ENCODE measurements at places on chromosomes 16 and 17.

- DNase-seq, result no peak
Observed at GRCh38 chr17:58352596-58353388, 791 bp upstream of the SUPT4H1 start.

DNA sequence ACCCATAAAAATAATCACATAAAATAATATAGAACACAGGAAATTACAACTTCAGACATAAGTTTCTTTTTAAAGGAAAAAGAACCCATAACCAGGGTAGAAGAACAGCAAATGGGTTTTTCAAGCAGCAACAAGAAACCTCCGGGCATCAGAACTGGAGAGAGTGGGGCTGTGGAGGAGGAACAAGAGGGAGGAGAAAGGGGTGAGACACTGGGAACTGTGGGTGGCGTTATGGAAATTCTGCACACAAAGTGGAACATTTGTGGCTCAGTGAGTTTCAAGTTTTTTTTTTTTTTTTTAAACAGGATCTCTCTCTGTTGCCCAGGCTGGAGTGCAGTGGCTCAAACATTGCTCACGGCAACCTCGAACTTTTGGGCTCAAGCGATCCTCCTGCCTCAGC lies 22.6 kb downstream of the EMP2 start:
- DNase-seq, result no peak

- no peak for DNase-seq
Observed at GRCh38 chr16:19281246-19281645, 4.3 kb upstream of the CLEC19A start.

DNA sequence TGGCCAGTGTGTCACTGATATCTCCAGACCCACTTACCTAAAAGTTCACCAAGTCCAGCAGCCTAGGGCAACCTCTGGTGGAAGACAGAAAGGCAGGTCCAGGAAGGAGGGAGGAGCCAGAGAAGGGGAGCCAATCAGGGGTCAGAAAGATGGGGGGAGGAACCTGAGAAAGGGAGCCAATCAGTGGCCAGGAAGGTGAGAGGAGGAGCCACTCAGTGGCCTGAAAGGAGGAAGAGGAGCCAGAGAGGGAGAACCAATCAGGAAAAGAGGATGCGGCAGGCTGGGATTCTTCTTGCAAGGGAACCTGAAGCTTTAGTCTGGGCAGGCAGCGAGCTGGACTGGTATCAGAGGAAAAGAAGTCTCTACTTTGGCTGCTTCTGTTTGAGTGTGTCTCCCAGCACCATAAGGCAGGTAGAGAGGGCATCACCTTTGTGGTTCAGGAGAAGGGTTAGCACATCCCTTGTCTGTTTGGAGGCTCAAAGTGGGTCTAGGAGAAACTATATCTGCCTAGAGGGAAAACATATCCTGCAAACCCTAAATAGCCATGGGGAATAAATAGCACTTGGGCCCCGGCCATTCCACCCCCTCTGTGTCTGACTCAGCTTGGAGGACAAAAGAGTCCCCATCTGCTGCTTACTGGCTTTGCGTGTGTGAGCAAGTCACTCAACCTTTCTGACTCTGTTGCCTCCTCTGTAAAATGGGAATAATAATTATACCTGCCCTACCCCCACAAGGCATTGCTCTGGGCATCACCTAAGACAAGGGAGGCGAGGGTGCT lies 43.4 kb upstream of the CRHR1 start:
- no peak for DNase-seq

- no peak for DNase-seq
Observed at GRCh38 chr17:45429339-45430005, 3.2 kb downstream of the ARHGAP27 start.

- no peak for DNase-seq
Observed at GRCh38 chr16:51831595-51832367, 680.7 kb upstream of the SALL1 start.

- no peak for DNase-seq
Observed at GRCh38 chr16:16985707-16986106, 485.1 kb downstream of the XYLT1 start.

GRCh38 chr16:57996406-57997175 lies 3.9 kb downstream of the ZNF319 start:
- DNase-seq, result no peak

DNA sequence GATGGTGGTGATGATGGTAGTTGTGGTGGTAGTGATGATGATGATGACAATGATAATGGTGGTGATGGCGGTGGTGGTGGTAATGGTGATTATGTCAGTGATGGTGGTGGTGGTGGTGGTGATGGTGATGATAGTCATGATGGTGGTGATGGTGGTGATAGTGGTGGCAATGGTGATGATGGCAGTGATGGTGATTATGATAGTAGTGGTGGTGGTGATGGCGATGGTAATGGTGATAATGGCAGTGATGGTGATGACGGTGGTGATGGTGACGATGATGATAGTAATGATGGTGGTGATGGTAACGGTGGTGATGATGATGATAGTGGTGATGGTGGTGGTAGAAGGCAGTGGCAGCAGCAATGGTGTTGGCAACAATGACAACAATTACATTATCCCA lies 55.3 kb downstream of the RBFOX3 start:
- no peak for DNase-seq

DNA sequence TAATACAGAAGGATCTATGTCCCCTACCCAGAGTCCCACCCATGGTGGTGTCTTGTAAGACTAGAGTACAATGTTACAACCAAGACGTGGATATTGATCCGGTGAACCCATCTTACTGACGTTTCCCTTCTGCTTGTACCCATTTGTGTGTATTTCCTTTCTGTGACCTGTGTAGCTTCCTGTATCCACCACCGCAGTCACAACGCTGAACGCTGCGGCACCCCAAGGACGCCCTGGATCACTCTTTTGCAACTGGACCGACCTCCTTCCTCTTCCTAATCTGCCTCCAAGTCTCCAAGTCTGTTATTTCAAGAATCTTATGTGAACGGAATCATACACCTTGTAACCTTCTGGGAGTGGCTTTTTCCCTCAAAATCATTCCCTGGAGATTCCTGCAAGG lies 33.5 kb upstream of the CBX4 start:
- DNase-seq, result no peak

DNA sequence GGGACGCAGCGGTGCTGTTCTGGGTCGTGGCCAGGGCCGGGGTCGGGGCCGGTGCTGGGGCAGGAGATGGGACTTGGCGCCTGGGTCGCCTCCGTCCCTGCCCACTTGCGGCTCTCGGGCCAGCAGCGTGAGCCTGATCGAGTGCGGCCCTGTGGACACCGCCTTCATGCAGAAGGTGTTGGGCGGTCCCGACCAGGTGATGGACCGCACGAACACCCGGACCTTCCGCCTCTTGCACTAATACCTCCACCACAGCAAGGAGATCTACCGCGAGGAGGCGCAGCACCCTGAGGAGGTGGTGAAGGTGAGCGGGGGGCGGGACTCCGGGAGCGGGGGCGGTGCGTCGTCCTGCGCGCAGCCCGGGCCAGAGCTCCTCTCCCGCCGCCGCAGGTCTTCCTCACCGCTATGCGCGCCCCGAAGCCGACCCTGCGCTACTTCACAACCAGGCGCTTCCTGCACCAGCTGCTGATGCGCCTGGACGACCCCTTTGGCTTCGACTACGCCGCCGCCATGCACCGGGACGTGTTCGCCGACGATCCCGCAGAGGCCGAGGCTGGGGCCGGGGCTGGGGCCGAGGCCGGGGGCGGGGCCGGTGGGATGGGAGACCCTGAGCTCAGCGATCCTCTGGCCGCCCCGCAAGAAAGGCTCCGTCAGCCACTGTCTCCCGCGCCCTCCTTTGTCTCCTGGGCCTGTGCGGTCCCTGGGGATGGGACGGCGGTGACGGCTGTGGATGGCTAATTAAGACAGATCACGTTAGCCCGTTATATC lies 4.5 kb upstream of the HSD17B1 start:
- peak; percentile 82 for DNase-seq

- DNase-seq, result no peak
Observed at GRCh38 chr17:68539548-68540467, 27.6 kb downstream of the PRKAR1A start.

DNA sequence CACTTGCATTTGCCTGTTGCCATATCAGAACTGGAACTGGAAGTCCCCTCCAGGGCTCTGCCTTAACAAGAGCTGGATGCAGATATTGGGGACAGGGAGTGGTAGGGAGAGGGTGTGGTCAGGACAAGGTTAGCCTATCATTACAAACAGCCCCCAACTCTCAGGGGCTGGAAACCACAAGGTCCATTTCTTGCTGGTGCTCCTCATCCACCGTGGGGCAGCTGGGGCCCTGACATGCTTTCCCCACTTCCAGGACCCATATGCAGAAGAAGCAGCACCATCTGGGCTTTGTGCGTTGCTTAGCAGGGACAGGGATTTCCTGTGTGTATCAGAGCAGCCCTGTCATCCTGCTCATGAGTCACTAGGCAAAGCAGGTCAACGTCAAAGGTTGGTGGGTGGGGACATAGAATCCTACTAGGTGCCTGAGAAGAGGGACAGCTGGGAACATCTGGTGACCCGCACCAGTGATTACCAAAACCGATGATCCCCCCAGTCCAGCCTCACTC lies 26.9 kb downstream of the RGS9 start:
- DNase-seq, result no peak

GRCh38 chr16:53755026-53755910 lies 51.3 kb downstream of the FTO start:
- peak; percentile 90 for DNase-seq

GRCh38 chr16:57893559-57894389 lies 77.2 kb downstream of the CNGB1 start:
- DNase-seq, result no peak

GRCh38 chr16:81657781-81658180 lies 121.3 kb upstream of the PLCG2 start:
- DNase-seq, result no peak

- no peak for DNase-seq
Observed at GRCh38 chr17:28315846-28316705, 2.9 kb upstream of the TMEM97 start.

- no peak for DNase-seq
Observed at GRCh38 chr16:72877374-72878028, 170.4 kb downstream of the ZFHX3 start.

- peak; percentile 97 for DNase-seq
Observed at GRCh38 chr17:11598274-11599221, at the start of gene DNAH9. TSS of gene DNAH9 (plus strand) at chr17:11598470. CDS start at chr17:11598499, 29 bp downstream.

- DNase-seq, result no peak
Observed at GRCh38 chr17:79020631-79021301, 3.2 kb upstream of the C1QTNF1 start.

GRCh38 chr16:87816507-87817100 lies 50.8 kb upstream of the KLHDC4 start:
- no peak for DNase-seq

DNA sequence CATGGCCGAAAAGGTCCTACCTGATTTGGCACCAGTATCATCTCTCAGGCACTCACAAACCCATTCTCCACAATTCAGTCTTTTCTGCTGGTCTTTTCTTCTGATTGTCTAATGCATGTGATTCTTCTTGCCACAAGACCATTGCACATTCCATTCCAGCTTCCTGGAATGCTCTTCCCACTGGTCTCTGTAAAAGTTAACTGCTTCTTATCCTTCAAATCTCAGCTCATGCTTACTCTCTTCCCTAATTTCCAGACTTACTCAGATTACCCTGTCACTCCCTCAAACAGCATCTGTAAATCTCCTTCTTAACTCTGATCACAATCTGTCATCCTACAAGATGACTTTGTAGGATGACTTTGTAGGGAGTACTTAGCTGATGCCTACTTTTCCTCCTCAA lies 320.2 kb downstream of the MAP2K6 start:
- no peak for DNase-seq

DNA sequence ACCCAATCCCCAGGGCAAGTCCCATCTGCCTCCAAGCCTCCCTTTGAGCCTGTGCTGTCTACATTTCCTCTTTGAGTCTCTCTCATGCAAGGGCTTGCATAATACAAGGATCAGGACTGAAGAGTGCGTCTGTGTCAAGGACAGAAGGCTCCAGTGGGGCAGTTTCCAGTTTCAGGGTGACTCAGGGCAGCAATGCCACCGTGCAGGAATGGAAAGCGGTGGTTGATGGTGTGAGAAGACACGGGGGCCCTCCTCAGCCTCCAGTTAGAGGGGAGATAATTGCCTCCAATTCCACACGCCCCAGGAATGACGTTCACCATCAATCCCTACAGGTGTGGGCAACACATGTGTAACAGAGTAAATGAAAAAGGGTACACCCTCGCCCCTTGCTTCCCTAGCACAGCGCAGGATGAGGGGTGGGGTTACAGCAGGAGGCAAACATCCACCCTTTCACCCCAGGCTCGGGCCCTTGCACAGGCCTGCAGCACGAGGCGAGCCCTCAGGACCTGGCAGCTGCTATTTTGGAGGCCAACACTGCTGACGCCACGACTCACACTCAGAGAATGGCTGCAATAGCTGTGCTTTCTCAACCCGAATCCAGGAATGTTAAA lies 24.8 kb upstream of the SLC25A19 start:
- no peak for DNase-seq

GRCh38 chr17:70804161-70804560 lies 634.8 kb downstream of the KCNJ2 start:
- DNase-seq, result no peak

- no peak for DNase-seq
Observed at GRCh38 chr16:64880994-64881393, 240.9 kb downstream of the CDH11 start.

GRCh38 chr16:79563921-79564320 lies 36.6 kb downstream of the MAF start:
- DNase-seq, result no peak

- DNase-seq, result no peak
Observed at GRCh38 chr16:83187405-83187804, 560.6 kb downstream of the CDH13 start.

DNA sequence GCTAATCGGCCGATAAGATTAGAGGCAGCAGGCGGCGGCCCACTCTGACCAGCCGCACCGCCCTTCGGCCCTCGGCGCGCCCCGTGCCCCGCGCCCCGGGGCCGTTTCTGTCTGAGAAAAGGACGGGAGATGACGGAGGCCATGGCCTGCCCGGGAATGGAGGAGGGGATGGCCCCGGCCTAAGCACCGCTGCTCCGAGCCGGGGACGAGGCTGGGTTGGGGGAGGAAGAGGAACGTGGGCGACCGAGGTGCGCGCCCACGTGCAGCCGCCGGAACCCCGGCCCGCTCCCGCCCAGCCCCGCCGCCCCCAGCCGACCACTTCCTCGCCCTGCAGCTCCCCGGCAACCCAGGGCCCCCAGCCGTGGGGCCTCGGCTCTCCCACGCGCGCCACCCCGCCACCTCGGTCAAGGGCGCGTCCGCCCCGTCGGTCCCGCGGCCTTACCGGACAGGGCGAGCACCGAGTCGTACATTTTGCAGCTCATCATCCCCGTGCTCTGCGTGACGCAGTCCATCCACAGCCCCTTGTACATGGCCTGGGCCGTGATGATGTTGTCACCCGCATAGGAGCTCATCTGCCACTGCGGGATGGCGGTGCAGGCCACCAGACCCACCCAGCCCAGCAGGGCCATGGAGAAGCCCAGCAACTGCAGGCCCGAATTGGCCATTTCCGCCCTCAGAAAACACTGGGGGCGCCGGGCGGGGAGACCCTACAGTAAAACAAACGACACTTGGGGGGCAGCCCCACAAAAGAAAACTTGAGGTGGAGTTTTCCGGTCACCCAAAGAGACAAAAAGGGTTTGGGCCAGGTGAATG lies 693 bp downstream of the CLDN7 start:
- DNase-seq, result no peak

Data from NCI-H1105 (cell line).